ENCODE measurements at places on chromosomes 3 and 15.

- DNase-seq: no peak
Observed at GRCh38 chr15:94225616-94226015, 5.7 kb upstream of the MCTP2 start.

DNA sequence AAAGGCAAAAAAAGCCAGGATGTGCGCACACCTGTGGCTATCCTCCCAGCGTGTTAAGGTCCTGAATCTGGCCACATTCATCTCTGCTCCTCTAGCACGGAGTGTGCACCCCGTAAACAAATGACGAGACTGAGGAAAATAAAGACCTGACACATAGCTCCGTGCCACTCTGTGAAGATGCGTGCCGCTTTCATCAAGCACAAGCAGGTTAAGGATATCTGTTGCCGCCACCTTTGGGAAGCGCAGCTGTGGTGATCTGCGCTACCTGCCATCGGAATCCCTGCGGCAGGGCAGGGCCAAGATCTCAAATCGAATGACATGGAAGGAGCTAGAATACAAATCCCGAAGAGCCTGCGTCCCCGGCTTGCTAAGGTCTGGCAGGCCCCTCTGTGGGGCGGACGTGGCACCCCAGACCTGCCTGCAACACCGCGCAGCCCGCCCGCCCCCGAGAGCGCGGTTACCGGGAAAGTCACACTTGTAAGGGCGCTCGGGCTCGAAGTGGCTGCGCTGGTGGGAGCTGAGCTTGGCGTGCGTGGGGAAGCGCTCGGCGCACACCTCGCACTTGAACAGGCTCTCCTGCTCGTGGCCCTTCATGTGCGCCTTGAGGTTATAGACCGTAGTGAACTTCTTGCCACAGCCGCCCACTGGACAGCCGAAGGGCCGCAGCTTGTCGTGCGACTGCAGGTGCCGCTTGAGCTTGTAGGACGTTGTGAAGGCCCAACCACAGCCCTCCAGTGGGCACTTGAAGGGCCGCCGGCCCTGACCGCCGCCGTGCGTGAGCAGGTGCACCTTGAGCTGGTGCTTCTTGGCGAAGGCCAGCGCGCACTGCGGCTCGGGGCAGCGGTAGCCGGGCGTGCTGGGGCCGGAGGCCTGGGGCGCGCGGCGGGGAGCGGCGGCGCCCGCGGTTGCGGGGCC lies 936 bp downstream of the ZXDC start:
- no peak for DNase-seq

GRCh38 chr3:26505399-26505798 lies 117.2 kb upstream of the LRRC3B start:
- no peak for DNase-seq

DNA sequence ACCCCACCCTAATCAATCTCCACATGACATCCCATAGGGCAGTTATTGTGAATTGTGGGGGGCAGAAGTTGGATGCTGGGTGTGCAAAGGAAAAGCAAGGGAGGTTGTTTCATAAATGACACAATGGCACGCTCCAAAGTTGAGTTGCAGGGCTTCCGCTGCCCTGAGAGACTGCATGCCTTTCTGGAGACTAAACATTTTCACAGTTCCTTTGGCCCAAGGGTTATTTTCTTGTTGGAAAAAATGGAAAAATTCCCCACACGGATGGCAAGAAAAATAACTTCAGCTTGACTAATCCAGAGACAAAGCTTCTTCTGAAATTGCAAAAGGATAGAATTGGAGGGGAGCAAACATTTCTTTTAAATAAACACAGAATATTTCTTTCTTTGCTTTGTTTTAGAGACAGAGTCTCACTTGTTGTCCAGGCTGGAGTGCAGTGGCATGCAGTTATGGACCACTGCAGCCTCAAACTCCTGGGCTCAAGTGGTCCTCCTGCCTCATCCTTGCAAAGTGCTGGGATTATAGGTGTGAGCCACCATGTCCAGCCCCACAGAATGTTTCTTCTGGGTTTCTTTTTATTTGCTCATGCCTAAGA lies 19.1 kb upstream of the TPM1 start:
- DNase-seq: no peak

DNA sequence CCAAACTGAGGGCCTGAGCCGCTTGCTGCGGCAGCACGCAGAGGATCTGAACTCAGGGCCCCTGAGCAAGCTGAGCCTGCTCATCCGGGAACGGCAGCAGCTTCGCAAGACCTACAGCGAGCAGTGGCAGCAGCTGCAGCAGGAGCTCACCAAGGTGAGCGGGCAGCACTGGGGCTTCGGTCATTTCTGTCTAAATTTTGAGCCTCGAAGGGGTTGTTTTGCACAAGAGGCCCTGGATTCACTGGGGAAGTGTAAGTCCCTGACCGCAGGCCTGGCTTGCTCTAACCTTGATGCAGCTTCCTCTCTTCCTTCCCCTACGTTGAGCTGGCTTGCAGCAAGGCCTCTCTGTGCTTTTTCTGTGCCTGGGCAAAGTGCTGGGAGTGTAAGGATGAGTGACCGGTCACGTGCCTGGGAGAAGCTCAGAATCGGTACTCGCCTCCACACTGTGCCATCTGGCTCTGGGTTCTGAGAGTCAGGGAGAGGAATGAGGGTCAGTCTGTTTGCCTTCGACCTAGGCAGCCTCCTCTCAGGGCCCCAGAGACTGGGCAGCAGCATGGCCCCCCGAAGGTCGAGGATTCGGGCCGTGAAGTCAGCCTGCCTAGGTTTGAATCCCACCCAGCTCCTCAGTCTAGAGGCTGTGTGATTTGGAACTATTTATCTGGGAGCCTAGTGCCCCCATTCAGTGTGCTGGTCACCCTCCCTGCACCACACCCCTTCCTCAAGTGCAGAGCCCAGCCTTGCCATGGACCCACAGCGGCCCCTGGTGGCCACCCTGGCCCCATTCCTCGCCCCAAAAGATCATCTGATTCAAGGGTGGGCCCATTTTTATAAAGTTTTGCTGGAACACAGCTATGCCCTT lies 1.4 kb downstream of the FES start:
- peak; percentile 72 for DNase-seq

GRCh38 chr3:168070919-168071318 lies 24.8 kb downstream of the GOLIM4 start:
- no peak for DNase-seq

- DNase-seq: no peak
Observed at GRCh38 chr3:72123908-72124441, 339.0 kb upstream of the PROK2 start.

GRCh38 chr15:74128785-74129585 lies 1.4 kb upstream of the ISLR2 start:
- no peak for DNase-seq

- no peak for DNase-seq
Observed at GRCh38 chr3:127970966-127971592, 56.0 kb downstream of the KBTBD12 start.

DNA sequence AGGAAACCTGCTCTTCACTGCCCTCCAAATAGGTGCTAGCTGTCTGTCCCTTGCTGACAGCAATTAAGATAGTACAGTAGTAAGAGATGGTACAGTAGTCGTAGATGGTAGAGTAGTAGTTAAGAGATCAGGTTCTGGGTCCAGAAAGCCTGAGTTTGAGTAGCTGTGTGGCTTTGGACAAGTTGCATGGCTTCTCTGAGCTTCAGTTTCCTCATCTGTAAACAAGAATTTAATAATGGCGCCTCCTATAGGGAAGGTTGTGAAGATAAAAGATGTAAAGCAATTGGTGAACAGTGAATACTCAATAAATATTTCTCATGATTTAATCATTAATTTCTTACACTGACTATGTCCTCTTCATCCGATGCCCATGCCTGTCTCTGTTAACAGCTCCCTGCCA lies 86.9 kb upstream of the BCL6 start:
- DNase-seq: no peak

- DNase-seq: no peak
Observed at GRCh38 chr3:45366290-45366689, 22.1 kb upstream of the LARS2 start.

DNA sequence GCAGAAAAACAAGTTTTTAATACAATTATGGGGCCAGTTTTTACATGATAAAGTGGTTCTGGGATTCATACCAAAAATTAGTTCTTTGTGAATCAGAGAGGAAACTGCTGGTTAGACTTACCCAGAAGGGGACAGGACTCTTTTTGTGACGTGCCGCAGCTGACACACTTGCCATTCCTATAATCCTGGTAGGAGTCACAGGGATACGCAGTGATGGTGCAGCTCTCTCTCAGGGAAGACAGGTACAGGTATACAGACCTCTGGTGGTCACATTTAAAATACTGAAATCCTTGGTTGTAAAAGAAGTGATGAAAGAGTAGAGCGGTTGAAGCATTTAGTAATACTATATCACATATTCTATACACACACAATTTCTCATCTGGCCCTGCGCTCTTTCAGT lies 20.2 kb upstream of the TMEM41A start:
- DNase-seq: no peak

DNA sequence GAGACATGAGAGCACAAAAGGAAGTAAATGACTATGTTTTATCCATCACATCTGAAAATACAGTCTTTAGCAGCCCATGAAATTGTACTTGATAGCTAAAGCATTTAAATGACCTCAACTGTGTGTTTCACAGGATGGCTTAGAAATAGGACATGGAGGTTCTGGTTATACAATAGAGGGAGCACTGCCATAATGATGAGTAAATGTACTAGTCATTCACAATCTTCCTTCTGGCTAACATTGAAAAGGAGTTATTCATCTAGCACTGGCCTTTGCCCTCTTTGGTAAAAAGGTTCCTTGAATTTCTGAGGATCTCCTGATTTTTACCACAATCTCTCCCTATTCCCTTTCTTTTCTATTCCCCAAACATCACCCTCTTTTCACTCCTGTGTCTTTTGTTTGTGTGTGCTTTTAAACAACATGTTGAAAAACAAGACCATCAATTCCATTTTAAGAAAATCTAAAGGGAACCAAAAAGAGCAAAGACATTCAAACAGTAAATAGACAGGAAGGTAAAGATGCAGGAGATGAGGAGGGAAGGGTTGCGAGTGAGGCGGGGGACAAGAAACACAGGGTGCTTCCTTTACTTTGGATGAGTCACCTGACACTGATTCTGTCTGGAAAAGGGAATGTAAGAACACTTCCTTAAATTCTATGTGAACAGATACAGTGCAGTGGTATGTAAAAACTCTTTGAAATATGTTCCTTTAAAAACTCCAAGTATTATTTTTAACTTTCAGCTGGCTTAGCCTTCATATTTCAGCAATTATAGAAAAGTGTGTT lies 619.0 kb downstream of the MECOM start:
- no peak for DNase-seq

DNA sequence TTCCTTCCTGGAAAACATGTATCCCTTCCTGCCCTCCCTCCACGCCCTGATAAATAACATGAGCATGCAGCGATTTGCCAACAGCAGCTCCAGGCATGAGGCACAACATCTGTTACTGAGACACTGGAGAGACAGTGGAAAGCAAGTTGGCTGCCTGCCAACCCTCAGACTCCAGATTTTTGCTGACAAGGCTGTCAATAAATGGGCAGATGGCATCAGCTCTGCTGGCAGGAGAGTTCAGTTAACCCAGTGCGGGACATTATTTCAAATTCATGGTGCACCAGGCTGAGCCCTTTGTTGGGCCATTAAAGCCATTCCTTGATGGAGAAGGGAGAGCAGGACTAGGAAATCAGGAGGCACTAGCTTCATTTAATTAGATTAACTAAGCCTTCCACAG lies 293.3 kb downstream of the MEX3B start:
- DNase-seq: no peak

GRCh38 chr3:151770956-151771355 lies 37.2 kb downstream of the AADACL2 start:
- DNase-seq: no peak

- peak; percentile 2 for DNase-seq
Observed at GRCh38 chr3:152574461-152575079, 260.4 kb upstream of the P2RY1 start.

DNA sequence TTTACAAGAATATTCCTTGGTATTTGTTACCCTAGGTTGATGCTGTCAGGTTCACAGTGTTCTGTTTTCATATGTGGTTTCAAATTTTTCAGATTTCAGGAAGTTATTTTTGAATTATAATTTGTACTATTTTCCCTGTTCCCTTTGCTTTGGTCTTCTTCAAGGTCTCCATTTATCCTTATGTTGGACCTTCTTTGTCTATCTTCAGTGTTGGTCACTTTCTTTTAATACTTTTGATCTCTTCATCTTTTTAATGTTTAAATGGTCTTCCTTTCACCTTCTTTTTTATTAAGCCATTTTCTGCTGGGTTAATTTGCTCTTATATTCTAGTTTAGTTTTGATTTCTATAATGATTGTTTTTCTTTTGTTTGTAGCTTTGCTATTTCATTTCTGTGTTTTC lies 61.3 kb downstream of the KLHL25 start:
- DNase-seq: no peak

- no peak for DNase-seq
Observed at GRCh38 chr3:79517766-79518413, 249.9 kb downstream of the ROBO1 start.

DNA sequence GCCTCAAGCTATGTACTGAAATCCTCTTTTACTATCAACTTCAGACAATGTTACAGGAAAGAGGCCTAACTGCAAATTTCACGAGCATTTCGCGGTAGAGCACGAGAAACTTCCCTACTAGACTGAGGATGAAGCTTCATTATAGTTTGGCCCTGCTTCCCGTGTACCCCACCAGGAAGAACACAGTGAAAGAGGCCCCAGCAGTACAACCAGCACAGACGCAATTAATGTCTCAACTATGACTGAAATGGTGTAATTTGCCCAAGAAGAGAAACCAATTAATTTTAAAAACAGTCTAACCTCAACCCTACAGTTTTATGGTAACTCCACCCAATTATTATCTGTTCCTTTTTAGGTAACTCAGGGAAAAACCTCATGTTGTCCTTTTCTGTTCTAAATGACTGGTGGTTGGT lies 12.1 kb downstream of the CHSY1 start:
- DNase-seq: no peak

DNA sequence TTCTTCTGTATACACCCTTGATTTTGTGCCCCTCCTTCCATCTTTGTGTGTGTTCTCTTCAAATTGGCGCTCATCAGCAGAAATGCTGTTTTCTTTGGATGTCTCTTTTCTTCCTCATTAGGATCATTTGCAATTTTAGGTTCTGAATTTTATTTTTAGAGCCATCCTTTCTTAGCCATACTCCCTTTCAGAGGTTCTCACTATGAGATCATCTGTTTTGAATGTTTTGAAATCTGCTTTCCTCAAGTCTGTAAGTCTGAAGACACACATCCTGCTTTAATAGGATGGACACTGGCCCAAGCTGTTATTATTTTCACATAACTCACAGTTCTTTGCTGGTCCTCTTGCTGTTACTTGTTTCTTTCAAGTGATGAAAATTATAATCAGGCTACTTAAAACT lies 124.8 kb downstream of the BDH1 start:
- no peak for DNase-seq

- DNase-seq: no peak
Observed at GRCh38 chr3:125024817-125025216, 31.0 kb downstream of the HEG1 start.
